Activated CD4-positive, alpha-beta T cell treated with anti-CD3 and anti-CD28 coated beads for 24 hours (primary cell): ENCODE measurements at places on chromosomes 2 and 18.

GRCh38 chr2:217206016-217206725 is 346.3 kb upstream of the TNP1 start:
- no peak for DNase-seq

- no peak for DNase-seq
These were observed 145.3 kb downstream of the C1D start for GRCh38 chr2:67917332-67918054.

DNA sequence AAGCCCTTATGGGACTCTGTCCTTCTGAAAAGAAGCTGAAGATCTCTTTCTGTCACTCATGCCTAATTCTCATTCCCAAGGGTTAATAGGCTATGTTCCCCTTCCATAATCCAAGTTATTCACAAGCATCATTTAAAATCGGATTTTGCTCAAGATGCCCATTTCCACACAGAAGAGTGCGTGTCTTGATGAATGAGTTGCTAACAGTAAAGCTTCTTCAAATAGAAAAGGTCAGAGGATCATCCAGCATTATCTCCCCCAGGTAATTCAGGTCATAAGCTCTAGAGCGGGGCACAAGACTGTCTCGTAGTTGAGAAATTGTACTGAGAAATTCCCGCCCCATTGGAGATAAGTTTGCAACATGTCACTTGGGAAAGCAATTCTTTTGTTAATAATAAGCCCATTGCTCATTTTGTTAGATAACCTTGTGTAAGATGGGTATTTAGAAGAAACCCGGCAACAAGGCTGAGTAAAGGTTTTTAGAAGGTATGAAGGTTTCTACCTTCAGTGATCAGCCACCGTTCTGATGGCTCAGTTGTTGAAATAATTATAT is 290.7 kb upstream of the EPAS1 start:
- DNase-seq = no peak

DNA sequence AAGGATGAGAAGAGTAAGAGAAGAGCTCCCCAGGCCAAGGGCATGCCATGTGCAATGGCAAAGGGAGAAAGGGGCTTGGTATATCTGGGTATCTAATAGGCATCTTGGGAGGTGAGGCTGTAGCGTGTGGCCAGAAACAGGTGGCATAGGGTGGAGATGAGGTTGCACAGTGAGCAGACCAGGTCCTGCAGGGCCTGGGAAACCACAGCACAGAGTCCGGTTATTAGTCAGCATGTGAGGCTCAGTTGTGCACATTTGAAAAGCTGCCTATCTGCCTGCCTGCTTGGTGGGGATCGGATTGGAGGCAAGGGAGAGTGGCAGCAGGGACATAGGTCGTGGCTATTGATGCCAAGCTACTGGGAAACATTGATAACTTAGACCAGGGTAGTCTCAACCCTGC is 190.6 kb downstream of the TPGS2 start:
- DNase-seq = no peak

DNA sequence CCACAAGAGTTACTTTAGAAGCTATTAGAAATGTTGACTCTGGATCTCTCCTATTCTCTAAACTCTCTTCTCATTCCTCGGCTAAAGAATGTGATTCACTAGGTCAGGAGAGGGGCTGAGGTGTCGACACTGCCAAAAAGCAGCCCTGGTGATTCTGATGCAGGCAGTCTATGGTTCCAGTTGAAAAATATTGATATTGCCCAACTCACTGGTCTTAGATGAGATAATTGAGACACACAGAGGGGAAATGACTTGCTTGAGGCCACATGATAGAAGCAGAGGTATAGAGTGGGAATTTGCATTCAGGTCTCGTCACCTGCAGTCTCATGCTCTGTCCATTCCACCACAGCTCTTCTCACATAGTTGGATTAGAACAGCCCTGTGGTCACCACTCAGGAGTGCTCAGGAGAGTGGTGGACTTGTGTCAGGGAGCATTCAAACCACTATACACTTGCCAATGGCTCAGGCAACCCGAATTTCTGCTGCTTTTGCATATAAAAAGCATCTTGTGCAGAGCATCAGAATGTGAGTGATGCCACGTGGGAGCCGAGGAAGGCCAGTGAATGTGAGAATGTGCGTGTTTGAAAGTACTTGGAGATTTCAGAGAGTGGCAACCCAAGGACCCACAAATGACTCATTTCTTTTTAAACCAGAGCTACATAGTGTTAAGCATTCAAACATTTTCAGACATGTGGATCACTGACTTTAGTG is 65.1 kb upstream of the CTLA4 start:
- peak; percentile 44 for DNase-seq

- no peak for DNase-seq
These were observed 21.8 kb downstream of the CFLAR start for GRCh38 chr2:201137505-201138400.

DNA sequence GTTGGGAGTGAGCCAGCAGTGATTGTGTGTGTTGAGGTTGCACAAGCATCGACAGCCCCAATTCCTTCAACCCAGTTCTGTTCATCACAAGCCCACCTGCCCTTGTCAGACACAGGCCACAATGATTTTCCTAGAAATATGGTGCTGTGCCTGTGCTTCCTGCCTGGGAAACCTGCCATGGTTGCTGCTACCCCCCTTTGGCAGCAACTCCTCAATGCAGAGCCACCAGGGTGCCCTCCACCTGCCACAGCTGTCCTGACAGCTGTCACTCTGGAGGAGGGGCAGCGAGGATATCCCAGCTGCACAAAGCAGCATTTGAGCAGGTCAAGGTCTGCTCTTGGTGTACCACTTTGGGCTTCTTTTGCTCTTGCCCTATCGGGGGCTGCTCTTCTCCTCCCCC is 27.1 kb downstream of the SMIM21 start:
- DNase-seq = no peak

DNA sequence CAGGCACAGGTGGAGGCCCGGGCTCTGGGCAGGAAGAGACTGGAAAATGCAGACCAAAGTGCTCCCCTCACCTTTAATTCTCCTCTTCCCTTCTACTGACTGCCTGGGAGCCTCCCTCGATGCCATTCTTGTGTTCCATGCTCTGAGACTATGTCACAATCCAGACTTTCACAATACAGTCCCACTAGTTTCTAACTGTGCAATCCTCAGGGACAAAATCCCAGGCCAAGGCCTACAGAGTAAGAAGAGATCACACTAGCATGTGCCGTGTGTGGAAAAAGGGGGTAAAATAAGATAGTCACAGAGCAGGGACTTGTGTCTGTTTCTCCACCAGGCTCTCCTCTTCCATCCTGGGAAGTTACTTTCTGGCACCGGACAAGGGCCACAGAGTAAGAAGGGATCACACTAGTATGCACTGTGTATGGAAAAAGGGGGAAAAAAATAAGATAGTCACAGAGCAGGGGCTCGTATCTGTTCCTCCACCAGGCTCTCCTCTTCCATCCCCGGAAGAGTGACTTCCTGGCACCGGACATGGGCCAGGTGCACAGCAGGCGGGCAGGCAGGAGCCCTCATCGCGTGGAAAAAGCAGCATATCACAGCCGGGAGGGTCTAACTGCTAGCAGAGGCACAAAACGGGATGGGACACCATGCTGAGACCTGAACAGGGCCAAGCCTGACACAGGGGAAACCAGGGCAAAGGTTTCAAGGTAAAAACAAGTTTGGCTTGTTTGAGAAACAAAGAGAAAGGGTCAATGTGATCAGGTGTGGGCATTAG is 9.6 kb downstream of the CYB5A start:
- DNase-seq = no peak

- no peak for DNase-seq
These were observed 138.7 kb downstream of the RNF152 start for GRCh38 chr18:61754039-61754583.

GRCh38 chr2:71945603-71945959 is 202.1 kb downstream of the CYP26B1 start:
- no peak for DNase-seq

DNA sequence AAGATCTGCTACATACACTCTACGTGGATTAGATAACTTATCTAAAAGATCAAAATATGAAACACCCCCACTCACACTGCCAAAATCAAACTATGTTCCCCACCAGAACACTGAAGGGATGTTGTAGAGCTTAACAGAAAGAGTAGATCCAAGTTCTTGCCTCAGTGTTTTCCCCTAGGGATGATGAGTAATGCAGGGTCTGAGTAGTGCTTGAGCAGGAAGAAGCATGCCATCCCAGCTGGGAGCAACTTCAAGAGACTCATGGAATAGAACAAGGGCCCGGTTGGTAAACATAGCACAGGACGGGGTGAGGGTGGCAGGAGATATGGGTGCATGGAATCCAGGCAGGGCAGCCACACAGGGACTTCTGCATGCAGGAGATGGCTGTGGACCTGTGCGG is 74.3 kb downstream of the SNTG2 start:
- DNase-seq = no peak

GRCh38 chr2:59389240-59389639 is 1148.1 kb upstream of the FANCL start:
- DNase-seq = no peak

DNA sequence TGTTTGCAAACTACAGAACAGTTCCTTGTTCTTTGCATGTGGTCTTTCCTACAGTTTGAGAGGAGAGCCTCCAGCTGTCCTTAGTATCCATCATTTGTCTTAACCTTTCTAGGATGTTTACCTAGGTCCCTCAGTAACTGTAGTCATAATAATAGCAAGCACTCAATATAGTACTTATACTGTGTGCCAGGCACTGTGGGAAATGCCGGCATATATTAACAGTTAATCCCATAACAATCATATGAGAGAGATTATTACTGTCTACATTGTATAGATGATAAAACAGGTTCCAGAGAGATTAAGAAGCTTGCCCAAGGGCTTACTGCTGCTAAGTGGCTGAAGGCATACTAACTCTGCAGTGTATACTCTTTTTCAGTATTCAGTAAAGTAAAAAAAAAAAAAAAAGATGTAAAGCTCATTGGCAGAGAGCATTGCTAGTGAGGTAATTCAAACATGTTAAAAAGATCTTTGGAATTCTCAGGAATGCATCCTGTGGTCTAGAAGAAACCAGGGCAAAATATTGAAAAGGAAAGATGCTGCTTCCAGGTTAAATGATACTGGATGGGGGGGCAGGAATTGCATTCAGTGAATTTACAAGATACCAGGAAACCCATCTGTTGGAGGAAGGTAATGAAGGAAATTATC is 72.3 kb downstream of the SPTBN1 start:
- DNase-seq = no peak

DNA sequence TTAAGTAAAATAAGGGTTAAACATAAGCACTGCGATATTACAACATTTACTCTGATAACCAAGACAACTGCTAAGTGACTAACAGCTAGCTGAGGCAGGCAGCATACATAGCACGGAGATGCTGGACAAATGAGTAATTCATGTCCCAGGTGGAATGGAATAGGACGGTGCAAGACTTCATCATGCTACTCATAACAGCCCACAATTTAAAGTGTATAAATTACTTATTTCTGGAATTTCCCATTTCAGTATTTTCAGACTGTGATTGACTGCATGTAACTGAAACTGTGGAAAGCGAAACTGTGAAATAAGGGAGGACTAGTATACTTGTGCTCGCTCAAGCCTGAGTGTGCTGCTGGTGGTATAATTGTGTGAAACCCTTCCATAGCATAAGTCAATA is 12.9 kb downstream of the IER3IP1 start:
- DNase-seq = no peak

GRCh38 chr2:161386228-161386824 is 29.8 kb upstream of the TBR1 start:
- DNase-seq = no peak

- no peak for DNase-seq
These were observed 42.0 kb downstream of the SOCS6 start for GRCh38 chr18:70330887-70331286.

- DNase-seq = no peak
These were observed 4.2 kb upstream of the HOXD13 start for GRCh38 chr2:176088048-176088936.

- no peak for DNase-seq
These were observed 11.6 kb downstream of the ADCY3 start for GRCh38 chr2:24908461-24908901.

GRCh38 chr2:197804758-197805714 is 643 bp downstream of the PLCL1 start:
- no peak for DNase-seq

DNA sequence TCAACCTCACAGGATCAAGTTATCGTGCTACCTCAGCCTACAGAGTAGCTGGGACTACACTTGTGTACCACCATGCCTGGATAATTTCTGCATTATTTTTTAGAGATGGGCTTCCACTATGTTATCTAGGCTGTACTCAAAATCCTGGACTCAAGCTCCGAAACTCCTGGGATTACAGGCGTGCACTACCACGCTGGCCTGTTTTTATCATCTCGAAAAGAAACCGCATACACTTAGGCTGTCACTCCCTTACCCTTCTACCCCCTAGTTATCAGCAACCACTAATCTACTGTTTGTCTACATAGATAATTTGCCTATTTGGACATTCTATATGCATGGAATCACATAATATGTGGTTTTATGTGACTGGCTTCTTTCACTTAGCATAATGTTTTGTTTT is 8.5 kb upstream of the PUM2 start:
- DNase-seq = no peak

DNA sequence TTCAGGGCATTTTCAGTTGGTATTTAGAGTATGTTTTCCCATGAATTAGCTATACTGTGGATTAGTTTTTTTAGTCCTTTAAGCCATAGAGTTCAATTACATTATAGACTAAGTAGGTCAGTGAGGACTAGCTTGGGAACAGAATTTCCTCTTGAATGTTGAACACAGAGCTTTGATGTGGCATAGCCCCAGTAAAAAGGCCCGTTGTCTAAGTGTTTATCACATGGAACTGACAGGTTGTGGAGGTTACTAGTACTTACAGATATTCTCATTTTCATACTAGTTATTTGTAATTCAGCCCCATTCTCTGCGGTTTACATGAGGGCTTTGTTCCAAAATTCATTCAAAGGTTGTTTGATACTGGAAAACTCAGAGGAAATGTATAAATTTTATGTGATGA is 6.2 kb downstream of the INSIG2 start:
- DNase-seq = no peak

DNA sequence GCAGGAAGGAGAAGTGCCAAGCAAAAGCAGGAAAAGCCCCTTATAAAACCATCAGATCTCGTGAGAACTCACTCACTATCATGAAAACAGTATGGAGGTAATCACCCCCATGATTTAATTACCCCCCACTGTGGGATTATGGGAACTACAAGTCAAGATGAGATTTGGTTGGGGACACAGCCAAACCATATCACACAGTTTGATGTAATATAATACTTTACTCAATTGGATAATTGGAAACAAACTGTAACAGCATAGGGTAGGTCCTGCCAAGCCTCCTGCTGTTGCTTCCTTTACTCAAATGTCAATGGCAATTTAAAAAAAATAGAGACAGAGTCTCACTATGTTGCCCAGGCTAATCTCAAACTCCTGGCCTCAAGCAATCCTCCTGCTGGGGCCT is 15.5 kb upstream of the METTL21A start:
- no peak for DNase-seq

GRCh38 chr2:101998896-101999789 is 7.4 kb downstream of the IL1R2 start:
- DNase-seq = no peak

- no peak for DNase-seq
These were observed 147.0 kb downstream of the TCF4 start for GRCh38 chr18:55440988-55441387.

DNA sequence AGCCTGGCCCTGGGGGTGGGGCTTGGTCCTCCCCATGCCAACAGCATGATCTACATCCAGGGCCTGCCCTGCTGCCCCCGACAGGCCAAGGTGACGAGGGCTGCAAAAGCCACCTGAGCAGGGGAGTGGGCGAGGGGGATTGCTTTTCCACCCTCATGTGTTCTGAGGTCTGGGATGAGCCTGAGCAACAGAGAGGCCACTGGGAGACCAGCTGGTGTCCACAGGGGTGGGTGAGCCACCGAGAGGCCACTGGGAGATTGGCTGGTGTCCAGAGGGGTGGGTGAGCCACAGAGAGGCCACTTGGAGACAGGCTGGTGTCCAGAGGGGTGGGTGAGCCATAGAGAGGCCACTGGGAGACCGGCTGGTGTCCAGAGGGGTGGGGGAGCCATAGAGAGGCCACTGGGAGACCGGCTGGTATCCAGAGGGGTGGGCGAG is 147.4 kb upstream of the GPC1 start:
- DNase-seq = no peak
